Gastrocnemius medialis (tissue), 4 donors: ENCODE measurements at places on chromosomes 1 and 21. TPM values are rescaled to one million over a fixed set of nuclear protein-coding genes. Genes with fewer than 3 reads are reported as not detected.
A peak's percentile ranks its signal among the peaks of the same experiment; 100 is the strongest.

GRCh38 chr1:169630006-169630405 lies at the start of gene SELP:
Gene SELP, minus strand, starts transcription at chr1:169630124. Its CDS starts 50 bp downstream, at chr1:169630074.
- no peak for DNase-seq

- no peak for DNase-seq
Measured at GRCh38 chr1:226255380-226255779, 31.9 kb downstream of the MIXL1 start.

GRCh38 chr1:244599937-244600350 lies 53.0 kb upstream of the DESI2 start:
- DNase-seq = no peak

DNA sequence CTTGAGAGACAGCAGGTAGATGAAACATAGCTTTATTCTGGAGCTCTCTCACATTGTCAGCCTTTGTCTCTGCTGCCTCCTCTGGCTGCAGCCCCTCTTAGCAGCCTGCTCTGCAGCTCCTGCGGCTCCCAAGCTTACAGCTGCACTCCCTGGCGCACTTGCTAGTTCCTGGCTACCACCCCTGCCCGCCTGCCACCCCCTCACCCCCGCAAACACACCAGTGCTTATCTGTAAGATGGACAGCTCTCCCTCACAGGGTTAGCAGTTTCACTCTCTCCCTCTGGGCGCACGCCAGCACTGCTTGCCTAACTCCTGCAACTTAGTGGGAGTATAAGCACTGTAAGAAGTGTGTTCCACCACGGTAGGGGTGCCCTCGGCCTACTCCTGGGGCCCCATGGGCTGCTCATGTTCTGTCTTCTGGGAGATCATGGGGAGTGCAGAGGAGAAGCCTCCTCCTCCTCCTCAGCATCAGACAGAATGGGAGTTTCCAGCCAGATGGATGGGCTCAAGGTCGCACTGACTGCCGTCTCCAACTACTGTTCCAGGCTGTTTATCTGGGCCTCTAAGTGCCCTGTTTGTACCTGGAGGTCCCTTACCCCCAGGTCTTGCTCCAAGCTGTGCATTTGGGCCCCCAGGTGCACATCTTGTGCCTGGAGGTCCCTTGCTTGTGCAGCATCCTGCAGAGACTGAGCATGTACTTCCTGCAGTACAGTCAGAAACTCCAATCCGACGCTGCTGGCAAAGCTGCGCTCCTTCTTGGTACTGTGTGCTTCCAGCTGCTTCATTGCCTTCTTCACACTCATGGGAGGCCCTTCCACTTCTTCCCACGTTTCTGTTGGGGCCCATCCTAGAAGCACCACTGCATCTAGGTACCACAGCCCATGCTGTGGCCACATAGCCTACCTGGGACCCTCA lies 1388.1 kb downstream of the AMY1C start:
- DNase-seq = no peak

- DNase-seq = no peak
Measured at GRCh38 chr1:167033646-167034045, 44.6 kb downstream of the MAEL start.

GRCh38 chr1:102970496-102971078 lies 137.7 kb downstream of the COL11A1 start:
- no peak for DNase-seq

- DNase-seq = no peak
Measured at GRCh38 chr1:208213786-208214185, 30.4 kb downstream of the PLXNA2 start.

DNA sequence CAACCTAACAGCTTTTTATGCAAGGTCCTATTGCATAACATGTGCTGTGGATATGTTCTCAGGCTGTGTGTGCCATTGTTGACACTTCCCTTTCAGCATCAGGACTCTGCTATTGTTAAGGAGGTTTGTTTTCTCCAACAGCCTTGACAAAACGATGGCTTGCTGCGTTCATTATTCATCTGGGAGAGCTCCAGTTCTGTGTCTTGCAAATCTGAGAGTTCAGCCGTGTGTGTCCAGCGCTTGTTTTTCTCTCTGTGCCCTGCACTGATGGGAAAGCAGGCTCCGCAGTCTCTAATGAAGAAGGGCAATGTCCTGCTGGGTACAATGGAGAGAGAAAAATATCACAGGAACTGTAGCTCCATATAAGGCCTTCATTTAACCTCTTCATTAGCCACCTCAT lies 63.7 kb downstream of the CLDN17 start:
- DNase-seq = no peak

- DNase-seq = no peak
Measured at GRCh38 chr1:95057351-95057750, 15.4 kb downstream of the ALG14 start.

- no peak for DNase-seq
Measured at GRCh38 chr1:8643542-8644536, 173.6 kb downstream of the RERE start.

DNA sequence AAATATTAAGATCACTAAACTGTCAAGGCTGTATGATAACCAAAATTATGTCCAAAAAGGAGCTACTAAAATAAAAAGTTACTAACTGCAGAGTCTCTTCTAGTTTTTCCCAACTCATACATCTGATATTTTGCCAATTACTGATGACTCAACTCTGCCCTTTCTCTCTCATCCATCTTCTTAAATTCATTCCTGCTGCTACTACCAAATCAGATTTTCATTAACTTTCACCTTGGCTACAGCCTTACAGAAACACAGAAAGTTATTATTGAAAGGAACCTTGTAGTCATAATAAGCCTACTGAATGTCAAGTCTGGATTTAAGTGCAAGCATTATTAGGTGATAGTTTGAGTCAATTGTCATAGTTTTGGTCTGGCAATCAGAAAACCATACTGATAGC lies 273.1 kb downstream of the DPYD start:
- no peak for DNase-seq

GRCh38 chr1:204475656-204476432 lies 18.8 kb downstream of the PIK3C2B start:
- no peak for DNase-seq

DNA sequence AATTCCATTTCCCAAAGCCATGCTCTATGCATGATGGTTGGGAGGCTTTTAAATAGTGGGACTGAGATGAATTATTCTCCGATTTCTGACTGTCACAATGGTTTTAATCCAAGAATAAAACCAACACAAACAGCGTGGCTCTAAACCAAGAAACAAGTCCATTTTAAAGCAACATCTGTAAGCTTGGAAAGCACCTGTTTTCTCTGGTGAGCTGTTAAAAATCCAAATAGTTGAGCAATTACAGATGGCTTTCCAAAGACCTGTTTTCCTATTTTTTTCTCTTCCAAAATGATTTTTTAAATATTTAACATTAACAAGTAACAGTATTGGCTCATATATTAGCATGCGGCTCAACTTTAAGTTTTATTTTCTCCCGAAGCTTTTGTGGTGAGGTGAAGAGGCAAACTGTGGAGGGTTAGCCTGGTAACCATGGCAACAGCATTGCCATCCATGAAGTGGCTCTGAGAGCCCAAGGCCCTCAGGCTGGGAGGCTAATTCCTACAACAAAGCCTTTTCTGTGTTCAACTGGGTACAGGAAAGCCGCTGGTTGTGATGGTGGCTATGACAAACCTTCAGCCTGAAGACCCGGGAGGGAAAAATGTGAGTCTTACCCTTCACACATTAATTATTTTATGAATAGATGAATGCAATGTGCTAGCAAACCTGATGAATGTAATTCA lies 56.7 kb upstream of the B3GALT5 start:
- no peak for DNase-seq

DNA sequence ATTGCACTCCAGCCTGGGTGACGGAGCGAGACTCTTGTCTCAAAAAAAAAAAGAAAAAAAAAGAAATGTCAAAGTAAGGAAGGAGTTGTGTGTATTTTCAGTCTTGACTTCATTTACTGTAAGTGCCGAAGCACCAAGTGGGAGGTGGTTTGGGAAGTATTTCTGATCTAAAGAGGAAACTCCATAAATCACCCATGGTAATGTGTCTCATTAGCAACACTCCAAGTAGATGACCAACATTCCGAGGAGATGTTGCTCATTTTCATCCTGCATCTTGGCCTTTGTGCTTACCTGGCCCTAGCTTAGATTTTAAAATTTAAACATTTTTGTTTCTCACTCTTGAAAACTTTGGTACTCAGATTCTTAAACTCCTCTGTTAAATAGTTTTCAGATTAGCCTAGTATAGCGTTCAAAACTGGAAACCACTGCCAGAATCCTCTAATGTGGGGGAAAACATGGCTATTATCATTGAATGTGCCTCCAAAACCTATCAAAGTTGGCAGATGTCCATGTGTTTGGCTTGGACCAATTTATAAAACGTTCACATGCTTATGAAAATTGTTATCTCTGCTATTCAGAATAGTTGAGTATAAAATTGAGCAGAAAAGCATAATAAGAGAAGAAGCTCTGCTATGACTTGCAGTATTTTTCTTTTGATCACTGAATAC lies 110.4 kb downstream of the NFIA start:
- no peak for DNase-seq

DNA sequence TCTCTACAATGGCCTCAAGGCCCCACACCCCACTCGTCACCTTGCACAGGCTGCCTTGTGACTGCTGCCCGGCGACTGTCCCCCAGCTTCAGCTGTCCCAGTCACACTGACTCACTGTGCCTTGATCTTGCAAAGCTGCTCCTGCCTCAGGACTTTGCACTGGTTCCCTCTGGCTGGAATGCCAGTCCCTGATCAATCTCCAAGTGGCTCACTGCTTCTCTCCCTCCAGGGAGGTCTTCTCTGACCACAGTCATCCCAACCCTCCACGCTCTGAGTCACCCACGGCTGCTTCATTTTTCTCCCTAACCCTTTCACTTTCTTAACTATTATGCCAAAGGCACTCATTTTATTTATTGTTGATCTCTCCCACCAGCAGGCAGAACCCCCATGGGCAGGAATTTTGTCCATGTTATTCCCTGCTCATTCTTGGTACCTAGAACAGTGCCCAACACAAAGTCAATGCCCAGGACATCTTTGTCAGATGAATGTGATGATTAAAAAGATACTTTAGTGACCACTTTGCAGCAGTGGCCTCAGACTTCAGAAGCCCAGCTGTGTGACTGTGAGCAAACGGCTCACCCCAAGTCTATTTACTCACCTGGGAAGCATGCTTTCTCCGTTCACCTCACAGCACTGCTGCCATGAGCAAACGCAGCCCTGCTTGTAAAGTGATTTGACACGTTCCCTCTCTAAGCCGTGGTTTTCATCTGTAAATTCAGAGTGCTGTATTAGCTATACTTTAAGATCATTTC lies 53.4 kb downstream of the ZBTB18 start:
- no peak for DNase-seq

DNA sequence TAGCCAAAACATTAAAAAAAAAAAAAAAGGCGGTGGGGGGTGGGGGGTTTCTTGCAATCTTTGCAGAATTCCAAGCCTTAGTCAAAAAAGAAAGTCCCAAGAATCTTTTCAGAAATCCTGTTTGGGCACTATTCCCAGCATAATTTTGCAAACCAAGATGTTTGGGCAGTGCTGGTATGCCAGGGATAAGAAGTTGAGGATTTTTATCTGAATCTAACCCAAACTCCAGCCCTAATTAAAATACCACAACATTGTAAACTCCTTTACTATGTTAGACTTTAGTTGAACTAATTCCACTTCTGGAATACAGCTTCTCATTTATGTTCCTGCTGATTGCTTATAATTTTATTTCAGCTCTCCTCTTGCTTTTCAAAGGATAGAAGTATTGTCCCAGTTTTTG lies 504.1 kb upstream of the ADGRL2 start:
- no peak for DNase-seq

- no peak for DNase-seq
Measured at GRCh38 chr1:156767879-156768604, 707 bp downstream of the PRCC start.

- DNase-seq = no peak
Measured at GRCh38 chr1:111162488-111162880, 22.5 kb downstream of the CEPT1 start.

- peak; percentile 33 for DNase-seq
Measured at GRCh38 chr1:154716614-154717527, 108.9 kb upstream of the ADAR start.

GRCh38 chr1:109667452-109668122 lies at the start of gene GSTM2:
Gene GSTM2, plus strand, starts transcription at chr1:109668057. Its CDS starts 59 bp downstream, at chr1:109668116.
- peak; percentile 86 for DNase-seq

- no peak for DNase-seq
Measured at GRCh38 chr1:223143537-223144248, 645 bp upstream of the TLR5 start.

DNA sequence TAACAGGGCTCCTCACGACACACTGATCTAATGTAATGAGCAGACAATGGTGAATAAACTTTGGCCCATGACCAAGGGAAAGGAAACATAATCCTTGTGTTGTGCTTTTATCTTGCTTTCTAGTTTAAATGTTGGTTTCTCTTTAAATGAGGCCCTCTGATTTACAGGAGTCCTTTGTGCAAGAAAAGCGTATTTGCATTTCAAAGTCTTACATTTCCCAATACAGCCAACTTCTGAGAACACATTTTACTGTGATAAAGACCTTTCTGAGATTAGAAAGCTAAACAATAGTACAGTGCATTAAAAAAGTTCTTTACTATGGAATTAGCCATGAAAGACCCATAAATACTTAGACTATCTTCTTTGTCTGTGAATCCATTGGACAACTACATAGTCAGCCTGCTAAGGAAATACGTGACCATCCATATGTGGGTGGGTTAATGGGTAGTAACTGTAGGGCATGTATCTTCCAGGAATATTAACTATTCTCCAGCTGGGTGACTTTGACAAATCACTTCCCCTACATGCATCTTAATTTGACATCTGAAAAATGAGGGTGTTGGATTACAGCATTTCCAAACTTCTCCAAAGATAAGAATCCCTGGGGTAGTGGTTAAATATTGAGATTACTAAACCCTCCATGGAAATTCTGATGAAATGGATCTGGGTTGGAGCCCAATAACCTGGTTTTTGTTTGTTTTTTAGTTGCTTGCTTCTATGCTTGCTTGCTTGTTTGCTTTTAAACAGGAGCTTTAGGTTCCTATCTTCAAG lies 50.3 kb upstream of the USP1 start:
- no peak for DNase-seq

DNA sequence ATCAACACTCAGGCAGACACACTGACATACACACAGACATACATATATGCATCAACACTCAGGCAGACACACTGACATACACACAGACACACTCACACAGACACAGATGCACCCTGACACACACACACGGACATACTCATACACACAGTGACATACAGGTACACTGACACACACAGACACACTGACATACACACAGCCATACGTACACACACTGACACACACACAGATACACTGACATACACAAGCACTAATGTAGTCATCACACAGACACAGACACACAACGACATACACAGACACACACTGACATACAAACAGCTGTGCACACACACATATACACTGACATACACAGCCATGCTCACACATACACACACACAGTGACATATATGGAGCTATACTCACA lies 131.0 kb upstream of the CSF3R start:
- no peak for DNase-seq

Gene GPR52
- not detected for total RNA-seq

Gene GREM2
- total RNA-seq = 0.10 TPM

Gene PTCH2
- 0.10 TPM for total RNA-seq

Gene SYPL2
- 127 TPM for total RNA-seq

Gene FCRL5
- total RNA-seq = not detected

Gene IGSF21
- 0.62 TPM for total RNA-seq

Gene GLUL
- total RNA-seq = 22,010 TPM
